NCI-H1436 treated with DMSO at 0.1 percent for 48 hours (cell line): ENCODE measurements at places on chromosomes 6 and 20.

GRCh38 chr6:39915866-39916265 lies 18.4 kb downstream of the MOCS1 start:
- no peak for DNase-seq

- DNase-seq, result no peak
Measured at GRCh38 chr6:25431306-25431974, 152.3 kb downstream of the CARMIL1 start.

DNA sequence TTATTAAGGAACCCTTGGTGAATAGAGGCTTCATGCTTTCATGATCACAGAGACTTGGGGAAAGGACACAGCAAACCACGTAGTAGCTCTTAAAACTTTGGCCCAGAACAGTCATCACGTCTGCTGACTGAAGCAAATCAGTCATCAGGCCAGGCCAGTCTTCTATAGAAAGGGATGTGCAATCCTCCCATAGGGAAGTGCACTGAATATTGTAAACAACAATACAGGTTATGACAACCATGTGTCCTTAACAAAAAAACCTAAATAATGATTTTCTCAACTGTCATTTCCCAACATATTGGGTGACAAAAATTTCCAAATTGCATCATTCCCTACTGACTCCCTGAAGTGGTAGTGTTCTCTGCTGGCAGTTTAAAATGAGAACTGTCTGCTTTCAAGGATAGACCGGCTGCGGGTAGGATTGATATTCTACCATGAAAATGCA lies 388.2 kb upstream of the CITED2 start:
- no peak for DNase-seq

DNA sequence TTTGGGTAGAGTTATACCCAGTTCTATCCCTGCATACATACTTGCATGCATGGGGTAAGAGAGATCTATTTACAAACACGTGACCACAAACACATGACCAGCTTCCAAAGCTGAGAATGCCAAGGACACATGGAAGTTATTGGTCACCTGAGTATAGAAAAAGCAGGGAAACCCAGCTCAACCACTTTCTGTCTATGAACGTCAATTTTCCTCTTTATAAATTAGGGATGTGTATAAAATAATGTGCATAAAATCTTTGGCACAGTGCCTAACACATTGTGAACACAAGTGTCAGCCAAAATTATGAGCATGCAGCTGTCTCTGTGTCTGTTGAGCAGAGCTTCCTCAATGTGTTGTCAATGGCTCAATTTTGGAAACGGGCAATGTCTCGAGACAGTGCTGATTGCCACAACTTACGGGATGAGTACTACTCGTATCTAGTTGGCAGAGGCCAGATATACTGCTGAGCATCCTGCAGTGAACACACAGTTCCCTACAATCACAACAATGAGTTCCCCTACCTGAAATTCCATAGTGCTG lies 44.9 kb downstream of the TPD52L1 start:
- no peak for DNase-seq

- peak; percentile 63 for DNase-seq
Measured at GRCh38 chr6:52670502-52671409, at the start of gene TMEM14A. Gene TMEM14A (plus strand): TSS chr6:52671113. CDS start chr6:52677103, 5,990 bp downstream.

DNA sequence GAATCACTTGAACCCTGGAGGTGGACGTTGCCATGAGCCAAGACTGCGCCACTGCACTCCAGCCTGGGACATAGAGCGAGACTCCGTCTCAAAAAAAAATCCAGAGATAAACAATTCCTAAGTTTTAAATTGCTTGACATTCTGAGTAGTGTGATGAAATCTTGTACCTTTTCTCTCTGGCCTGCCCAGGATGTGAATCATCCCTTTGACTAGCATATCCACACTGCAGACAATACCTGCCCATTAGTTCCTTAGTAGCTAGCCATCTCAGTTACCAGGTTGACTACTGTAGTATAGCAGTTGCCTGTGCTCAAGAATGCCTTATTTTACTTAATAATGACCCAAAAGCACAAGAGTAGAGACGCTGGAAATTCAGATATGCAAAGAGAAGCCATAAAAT lies 2.8 kb downstream of the ZFP57 start:
- DNase-seq, result no peak

DNA sequence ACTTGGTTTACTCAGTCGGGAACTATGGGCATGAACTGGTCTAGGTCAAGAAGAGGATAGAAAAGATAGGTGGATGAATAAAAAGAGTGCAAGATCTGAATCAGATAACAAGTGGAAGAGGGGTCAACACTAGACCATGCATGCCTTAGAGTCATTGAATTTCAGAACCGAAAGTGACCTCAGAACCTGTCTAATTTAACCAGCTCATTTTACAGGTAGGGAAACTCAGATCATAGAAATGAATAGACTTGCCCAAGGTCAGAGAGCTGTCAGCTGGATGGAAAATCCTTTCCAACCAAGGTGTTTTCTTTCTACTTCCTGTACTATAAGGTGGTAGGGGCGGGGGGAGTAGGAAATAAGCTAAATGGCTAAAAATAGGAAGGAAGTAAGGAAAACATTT lies 121.4 kb upstream of the ADGRF1 start:
- DNase-seq, result no peak

GRCh38 chr6:25619217-25619616 lies 32.8 kb upstream of the SCGN start:
- DNase-seq, result no peak

DNA sequence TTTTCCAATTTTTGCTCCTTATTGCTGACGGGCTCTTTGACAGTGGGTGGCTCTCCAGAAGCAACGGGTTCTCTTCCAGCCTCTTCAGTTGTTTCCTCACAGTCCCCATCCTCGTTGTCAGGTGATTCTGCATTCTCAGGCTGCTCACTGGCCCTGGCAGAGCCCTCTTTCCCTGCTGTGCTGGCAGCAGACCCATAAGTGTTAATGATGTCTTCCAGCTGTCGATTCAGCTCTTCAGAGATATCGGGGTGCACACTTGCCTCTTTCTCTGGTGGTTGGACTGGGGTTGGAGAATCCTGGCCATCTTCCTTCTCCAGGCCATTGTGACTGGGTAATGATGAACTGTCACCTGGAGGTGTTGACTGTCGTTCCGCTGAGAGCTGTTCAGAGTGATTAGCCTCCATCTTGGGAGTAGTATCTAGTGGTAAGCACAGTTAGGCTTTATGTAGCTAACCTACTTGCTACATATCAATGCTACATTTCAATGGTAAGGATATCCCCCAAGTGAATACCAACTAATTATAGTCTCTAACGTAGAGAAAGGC lies 3.2 kb downstream of the TXLNB start:
- no peak for DNase-seq

DNA sequence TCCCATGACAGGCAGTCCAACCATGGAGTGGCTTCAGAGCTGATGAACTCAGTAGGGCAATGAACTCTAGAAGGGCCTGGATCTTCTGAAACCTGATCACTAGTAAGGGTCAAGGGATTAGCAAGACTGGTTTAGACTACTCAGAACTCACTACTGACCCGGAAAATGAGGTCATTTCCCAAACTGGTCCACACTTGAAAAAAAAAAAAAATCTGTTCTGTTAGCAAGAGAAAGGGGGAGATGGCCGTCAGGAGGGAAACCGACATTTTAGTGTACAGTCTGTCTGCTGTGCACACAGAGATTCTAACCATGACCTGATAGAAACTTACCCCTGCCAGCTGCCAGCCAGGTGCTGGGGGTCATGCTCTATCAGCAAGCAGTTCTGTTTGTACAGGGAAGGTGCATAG lies 262.4 kb upstream of the AGPAT4 start:
- no peak for DNase-seq

GRCh38 chr20:47761482-47762047 lies 23.7 kb downstream of the SULF2 start:
- no peak for DNase-seq

DNA sequence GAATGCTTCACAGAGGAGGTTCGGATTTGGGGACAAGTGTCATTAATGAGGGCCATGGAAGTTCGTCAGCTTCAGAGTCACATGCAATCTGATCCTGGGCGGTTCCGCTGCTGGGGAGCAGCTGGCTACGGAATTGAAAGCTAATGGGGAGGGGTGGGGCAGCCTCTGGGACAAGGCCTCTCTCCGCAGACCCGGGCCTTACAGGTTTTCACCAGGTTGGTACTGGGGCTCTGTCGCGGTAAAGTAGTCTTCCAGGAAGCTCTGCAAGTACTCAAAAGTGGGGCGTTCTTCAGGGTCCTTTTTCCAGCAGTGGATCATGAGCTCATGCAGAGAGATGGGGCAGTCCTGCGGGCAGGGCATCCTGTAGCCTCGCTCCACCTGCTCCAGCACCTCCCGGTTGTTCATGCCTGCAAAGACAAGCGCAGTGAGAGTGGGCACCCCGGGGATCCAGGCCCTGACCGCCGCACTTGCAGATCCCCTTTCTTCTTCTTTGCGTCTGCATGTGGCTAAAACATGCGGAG lies 55.9 kb upstream of the TRAF3IP2 start:
- DNase-seq, result no peak

- no peak for DNase-seq
Measured at GRCh38 chr20:373171-373890, 7.2 kb upstream of the TRIB3 start.

- no peak for DNase-seq
Measured at GRCh38 chr20:36543184-36544133, 2.1 kb downstream of the MYL9 start.

GRCh38 chr6:160360955-160361354 lies 12.8 kb downstream of the SLC22A3 start:
- DNase-seq, result no peak

DNA sequence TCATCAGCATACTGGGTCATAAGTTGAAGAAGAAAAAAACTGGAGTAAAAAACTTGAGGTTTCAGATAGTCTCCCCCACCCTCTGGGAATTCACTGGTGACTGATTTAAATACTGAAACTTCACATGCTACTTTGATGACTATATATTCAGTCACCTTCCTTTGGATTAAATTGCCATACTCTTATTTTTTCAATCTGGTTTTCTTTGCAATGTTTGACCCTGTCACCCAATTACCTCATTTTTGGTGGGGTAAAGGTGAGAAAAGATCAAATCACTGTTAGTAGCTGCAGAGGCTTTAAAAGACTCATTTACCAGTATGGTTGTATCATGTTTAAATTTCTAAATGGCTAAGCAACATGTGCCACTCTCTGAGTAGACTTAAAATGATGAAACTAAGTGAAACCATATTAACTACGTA lies 862.7 kb upstream of the FLRT3 start:
- DNase-seq, result no peak

- DNase-seq, result no peak
Measured at GRCh38 chr6:128069188-128069587, 168.3 kb upstream of the THEMIS start.
